ENCODE measurements at places on chromosomes 2 and 18.

DNA sequence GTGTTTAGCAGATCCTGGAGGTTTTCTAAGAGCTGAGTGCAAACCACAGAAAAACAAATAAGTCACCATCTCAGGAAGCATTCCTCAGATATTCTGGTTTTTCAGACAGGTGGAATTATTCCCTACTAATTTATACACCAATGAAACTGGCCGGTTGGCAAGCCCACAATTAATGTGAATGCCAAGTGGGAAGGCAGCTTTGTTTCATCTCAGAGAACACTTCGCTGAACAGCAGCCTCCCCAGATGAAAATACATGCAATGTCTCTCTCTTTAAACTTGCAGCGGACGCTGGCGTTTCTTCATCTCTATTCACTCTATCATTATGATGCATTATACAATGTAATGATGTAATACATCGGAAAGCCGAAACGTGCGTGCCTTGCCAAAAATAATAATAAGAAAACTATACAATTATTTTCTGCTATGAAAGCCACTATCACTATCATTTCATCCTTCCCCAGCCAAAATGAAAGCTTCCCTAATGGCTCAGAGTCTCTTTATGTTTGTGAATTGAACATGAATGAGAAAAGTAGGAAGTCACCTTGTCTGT lies 649.4 kb downstream of the BCL11A start:
- DNase-seq, result no peak

DNA sequence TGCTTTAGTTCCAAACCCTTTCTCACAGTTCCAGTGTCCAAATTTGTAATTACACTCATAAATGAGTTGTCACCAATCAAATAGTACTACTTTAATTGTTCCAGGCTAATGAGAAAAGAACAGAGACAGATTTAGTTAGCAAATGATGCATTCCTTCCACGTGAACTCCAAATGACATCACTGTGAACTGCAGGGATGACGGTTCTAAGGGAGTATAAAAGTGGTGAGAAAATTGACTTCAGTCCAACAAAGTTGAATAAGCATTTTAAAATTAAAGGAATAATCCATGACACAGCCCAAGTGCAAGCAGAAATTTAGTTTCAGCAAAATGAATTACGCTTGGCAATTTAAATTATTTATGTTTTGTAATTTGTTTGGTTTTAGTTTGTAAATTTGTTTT lies 102.0 kb upstream of the LRATD1 start:
- no peak for DNase-seq

DNA sequence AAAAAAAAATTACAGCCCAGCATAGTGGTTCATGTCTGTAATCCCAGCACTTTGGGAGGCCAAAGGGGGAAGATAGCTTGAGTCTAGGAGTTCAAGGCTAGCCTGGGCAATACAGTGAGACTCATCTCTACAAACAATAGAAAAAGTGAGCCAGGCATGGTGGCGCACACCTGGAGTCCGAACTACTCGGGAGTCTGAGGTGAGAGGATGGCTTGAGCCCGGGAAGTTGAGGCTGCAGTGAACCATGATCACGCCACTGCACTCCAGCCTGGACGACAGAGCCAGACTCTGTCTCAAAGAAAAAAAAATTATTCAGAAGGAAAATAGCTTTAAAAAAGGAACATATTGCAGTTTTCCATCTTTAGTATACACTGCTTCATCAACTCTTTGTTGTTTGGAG lies 47.8 kb downstream of the CYP27C1 start:
- no peak for DNase-seq

GRCh38 chr2:175568109-175568730 lies 386.7 kb upstream of the ATP5MC3 start:
- DNase-seq, result no peak

GRCh38 chr2:21552981-21553380 lies 429.2 kb downstream of the TDRD15 start:
- no peak for DNase-seq

GRCh38 chr18:62659698-62660097 lies 55.6 kb upstream of the PHLPP1 start:
- no peak for DNase-seq

GRCh38 chr18:38198526-38198925 lies 632.9 kb upstream of the CELF4 start:
- no peak for DNase-seq

GRCh38 chr2:125398738-125399524 lies 1257.0 kb upstream of the GYPC start:
- no peak for DNase-seq

GRCh38 chr18:70907673-70908072 lies 618.8 kb downstream of the SOCS6 start:
- no peak for DNase-seq

DNA sequence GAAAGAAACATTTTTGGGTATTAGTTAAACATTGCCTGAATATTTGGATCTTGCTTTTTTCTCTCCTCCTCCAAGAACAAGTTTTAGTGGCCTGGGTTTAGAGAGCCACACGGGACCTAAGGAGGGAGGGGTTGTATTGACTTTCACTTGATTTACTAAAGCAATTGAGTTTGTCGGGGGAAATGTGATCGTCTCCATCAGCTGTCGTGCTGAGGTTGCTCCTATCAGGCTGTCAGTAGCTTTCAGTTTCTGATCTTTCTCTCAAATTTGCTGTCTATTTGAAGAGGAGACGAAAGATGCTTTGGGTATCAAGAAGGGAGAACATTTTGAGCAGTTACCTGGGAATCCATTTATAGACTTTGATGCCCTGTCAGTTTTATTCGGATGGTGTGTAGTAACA lies 106.0 kb downstream of the SETBP1 start:
- DNase-seq, result no peak

DNA sequence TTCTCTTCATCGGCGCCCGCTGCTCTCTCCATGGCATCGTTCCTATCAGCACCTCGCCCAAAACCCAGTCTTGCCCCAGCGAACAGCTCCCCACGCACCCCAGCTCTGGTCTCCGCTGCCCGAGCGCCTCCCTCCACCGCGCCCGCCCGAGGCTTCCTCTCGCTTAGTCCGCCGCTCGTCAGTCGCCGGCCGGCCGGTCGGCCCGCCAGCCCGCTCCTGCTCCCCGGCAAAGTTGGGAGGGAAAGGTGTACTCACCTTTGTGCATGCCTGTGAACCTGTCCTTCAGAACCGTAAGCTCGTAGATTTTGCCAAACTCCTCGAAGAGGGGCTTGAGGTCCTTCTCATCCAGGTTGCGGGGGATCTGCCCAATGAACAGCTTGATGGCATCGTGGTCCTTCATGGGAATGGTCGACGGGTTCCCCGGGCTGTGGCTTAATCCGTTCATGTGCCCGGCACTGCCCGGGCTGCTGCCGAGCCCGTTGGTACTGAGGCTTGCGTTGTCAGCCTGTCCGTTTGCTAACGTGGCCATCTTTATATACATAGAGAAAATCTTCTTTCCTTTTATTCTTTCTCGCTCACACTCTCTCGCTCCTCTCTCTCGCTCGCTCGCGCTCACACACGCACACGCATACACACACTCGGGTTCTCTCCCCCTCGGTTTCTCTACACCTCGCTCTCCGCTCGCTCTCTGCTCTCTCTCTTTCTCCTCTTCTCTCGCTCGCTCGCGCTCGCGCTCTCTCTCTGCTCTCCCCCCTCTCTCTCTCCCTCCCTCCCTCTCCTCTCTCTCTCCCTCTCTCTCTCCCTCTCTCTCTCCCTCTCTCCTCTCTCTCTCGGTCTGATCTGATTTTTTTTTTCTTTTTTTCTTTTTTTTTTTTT lies at the start of gene CELF4:
CELF4 (minus strand) TSS at position 698 of the 876 bp plus-strand sequence.
- no peak for DNase-seq

- DNase-seq, result peak; percentile 78
Measured at GRCh38 chr2:112869258-112869842, 32.8 kb upstream of the IL1B start.

- no peak for DNase-seq
Measured at GRCh38 chr18:31098878-31099277, 3.3 kb downstream of the DSC2 start.

DNA sequence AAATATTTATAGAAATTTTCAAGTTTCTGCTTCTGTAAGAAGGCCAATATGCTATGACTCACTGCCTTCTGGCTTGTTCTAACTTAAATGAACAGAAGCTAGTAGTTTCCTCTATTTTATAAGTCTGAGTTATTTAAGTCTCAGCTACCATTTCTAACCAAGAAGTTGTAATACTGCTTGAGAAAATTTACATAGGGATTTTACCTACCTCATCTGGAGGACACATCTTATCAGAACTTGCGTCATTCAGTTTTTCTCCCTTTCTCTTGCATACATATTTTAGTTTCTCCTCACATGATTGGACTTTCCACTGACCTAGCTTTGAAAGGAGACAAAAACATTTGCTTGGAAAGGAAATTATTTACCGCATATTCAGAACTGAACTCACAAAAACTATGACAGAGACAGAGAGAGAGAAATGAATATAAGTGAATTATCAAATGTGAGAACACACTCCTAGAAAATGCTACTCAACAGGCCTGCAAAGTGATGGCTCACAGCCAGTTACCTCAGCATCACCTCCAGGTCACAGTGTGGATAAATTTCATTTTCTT lies 81.1 kb upstream of the CD302 start:
- peak; percentile 8 for DNase-seq

- no peak for DNase-seq
Measured at GRCh38 chr2:195537811-195538210, 119.2 kb upstream of the SLC39A10 start.

- no peak for DNase-seq
Measured at GRCh38 chr2:204576362-204576979, 31.2 kb downstream of the PARD3B start.

DNA sequence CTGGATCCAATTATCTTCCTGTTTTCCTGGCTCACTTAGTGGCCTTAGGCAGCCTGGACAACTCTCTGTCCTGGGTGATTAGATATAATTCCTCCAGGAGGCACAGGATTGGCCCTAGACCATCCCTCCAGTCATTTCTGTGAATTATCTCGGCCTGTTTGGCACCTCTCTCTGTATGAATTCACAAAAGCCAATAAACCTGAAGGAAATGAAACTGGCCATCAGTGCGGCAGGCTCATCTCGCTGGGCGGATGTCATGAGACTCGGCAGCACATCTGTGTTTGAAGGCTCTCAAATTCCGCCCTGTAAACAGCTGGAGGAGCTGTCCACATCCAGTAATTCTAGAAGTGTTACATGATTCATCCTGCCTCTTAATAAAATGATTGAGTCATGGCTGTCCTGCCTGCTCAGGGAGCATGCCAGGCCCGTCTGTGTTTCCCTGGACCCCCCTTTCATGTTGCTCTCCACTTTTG lies 38.6 kb downstream of the ACOXL start:
- DNase-seq, result peak; percentile 13

GRCh38 chr2:70009762-70010575 lies 48.5 kb upstream of the ASPRV1 start:
- no peak for DNase-seq

- DNase-seq, result no peak
Measured at GRCh38 chr18:64091526-64091925, 57.4 kb downstream of the LINC00305 start.

Data from fibroblast of skin of left quadriceps (primary cell).